ENCODE measurements at places on chromosomes 2 and 18.

DNA sequence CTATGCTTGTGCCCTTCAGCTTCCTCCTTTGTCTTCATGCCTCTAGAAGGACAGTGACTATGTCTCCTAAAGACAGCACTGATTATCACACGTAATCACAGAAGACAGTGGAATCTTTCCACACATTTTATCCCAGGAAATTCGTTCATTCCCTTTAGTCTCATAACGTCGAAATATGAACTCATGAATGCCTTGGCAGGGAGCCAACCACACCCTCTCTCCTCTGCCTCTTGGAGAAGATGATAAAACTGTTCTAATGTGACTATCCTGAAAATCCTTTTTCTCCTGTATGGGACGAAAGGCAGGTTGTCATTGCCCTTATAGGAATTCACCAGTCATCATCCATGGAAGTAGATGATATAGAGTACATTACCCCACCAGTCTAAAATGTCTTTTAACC, 726.6 kb upstream of the FANCL start:
- DNase-seq = no peak

GRCh38 chr2:219724628-219725027, 97.2 kb downstream of the SLC4A3 start:
- no peak for DNase-seq

- no peak for DNase-seq
These were observed 398.2 kb downstream of the ADCYAP1 start for GRCh38 chr18:1302861-1303260.

DNA sequence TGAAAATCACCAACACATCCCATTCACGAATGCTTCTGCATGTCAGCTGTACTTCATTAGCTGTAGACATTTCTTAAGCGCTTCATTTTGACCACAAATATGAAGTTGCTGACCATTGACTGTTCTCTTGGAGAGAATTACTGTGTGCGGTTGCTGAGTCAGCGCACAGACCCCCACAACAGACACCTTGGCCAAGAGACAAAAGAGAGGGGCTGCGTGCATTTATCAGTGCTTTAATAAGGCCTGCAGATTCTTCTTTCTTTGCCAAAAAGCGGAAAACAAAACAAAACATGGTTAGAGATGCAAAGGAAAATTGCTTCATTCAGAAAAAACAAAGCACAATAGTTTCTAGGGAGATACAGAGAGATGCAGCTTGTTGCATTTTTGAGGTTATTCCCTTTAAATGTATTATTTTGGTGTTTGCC, 174.7 kb downstream of the ACKR3 start:
- no peak for DNase-seq

DNA sequence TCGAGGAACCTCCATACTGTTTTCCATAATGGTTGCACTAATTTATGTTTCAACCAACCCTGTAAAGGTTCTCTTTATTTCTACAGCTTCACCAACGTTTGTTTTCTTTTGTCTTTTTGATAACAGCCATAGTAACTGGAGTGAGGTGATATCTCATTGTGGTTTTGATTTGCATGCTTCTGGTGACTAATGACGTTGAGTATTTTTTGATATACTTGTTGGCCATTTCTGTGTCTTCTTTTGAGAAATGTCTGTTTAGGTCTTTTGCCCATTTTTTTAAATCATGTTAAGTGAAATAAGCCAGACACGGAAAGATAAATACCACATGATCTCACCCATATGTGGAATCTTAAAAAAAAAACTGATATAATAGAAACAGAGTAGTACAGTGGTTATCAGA, 74.8 kb upstream of the SMIM21 start:
- no peak for DNase-seq

DNA sequence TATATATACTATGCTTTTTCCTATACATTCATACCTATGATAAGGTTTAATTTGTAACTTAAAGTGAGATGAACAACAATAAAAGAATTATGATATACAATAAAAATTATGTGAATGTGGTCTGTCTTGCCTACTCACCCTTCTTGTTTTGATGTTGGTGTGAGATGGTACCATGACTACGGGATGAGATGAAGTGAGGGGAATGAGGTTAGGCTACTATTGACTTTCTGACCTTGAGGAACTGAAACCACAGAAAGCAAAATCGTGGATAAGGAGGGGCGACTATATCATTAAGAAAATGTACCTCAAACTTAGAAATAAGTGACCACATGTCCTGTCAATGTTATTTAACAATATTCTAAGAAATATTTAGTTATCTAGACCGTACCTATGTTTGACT, 103.9 kb upstream of the PPP1CB start:
- DNase-seq = no peak

DNA sequence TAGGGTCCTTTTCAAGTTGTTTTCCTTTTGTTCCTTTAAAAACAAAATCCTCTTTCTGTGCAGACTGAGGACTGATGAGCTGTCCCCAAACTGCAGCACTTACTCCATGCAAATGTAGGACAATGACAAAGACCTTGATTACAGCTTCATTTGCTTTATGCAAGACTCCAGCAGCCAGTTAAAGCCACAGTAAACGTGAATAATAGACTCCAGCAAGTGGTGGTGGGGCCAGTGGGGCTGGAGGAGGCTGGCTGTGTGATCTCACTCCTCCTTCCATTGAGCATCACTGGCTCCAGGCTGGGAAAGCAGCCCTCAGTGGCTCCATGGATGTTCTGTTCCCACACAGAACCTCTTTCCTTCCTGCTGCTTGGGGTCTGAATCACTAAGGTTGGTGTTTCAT, 306.0 kb upstream of the CELF4 start:
- DNase-seq = no peak

GRCh38 chr18:61554946-61555361, 221.7 kb downstream of the CDH20 start:
- no peak for DNase-seq

Data from cerebellar nuclear complex (tissue), 1 donor.